ENCODE measurements at places on chromosomes 4 and X.

- no peak for DNase-seq
Measured at GRCh38 chr4:6893449-6894085, 16.1 kb upstream of the TBC1D14 start.

- DNase-seq = no peak
Measured at GRCh38 chrX:20461576-20461975, 194.9 kb upstream of the RPS6KA3 start.

DNA sequence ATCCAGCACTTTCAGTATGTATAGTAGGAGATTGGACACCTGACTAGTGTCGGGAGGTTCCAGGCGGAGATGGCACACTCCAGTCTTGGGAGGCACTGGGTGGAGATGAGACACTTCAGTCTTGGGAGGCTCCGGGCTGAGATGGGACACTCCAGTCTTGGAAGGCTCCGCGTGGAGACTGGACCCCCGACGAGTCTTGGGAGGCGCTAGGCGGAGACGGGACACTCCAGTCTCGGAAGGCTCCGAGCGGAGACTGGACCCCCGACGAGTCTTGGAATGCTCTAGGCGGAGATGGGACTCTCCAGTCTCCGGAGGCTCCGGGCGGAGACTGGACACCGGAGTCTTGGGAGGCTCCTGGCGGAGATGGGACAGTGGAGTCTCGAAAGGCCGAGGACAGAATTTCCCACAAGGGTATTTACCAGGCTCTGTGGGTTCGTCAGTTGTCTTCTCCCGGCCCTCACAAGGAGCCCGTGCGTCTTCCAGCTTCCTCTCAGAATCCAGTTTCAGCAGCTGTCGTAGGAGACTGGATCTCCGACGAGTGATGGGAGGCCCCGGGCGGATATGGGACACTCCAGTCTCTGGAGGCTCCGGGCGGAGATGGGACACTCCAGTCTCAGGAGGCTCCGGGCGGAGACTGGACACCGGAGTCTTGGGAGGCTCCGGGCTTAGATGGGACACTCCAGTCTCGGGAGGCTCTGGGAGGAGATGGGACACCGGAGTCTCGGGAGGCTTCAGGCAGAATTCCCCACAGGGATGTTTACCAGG is 952 bp downstream of the FAM47A start:
- DNase-seq = no peak

- no peak for DNase-seq
Measured at GRCh38 chrX:6163721-6164120, 64.9 kb downstream of the NLGN4X start.

DNA sequence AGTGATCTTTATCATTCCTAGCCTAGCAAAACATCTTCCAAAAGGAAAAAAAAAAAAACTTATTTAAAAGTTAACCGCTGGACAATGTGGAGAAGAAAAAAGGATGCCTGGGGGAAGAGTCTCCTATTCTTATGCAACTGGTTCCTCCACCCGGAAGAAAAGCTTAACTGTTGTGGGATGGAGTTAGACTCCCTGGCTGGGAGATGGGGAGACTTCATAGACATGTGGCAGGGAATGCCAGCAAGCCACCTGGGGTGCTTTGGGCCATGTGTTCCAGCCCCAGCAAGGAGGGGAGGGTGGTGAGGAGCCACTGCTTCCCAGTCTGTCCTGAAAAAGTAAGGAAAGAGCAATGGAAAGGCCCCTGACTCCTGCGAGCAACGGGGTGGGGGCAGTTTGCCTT is 119.4 kb upstream of the SPIN4 start:
- no peak for DNase-seq

GRCh38 chr4:5478169-5478568 is 230.2 kb downstream of the EVC2 start:
- DNase-seq = no peak

DNA sequence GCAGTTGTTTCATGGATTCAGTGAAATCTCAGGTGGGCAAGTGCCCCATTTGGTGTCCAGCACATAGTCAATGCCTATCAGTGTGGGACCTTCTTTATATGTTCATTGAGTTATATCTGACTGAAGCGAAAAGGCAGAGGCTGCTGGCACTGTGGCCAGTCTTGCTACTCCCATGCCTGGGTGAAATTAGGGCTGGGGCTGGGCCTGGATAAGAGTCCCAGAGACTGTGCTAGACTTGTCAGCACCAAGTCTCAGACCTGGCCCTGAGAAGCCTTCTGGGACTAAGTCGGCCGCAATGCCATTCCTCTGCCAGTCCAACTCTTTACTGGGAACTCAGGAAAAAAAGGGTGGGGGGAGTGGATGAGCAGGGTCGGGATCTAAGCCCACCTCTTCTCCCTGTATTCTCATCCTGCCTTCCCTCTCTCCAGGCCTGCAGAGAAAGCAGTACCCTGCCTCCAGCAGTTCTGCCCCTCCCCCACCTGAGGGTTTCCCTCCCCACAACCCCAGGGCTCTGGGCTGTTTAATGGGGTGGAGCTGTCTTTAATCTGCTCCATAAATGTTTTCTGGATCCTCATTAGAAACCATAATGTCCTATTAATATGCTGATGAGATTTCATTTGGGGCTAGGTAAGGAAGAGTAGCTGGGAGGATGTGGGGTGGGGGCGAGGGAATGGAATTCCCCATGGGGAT is 153.5 kb upstream of the PJA1 start:
- DNase-seq = no peak

- DNase-seq = no peak
Measured at GRCh38 chr4:139674875-139675550, 9.4 kb downstream of the MGST2 start.
